ENCODE measurements at places on chromosomes 3 and 15. TPM values are rescaled to one million over a fixed set of nuclear protein-coding genes. Genes with fewer than 3 reads are reported as not detected.

- no peak for DNase-seq
These were observed 51.7 kb downstream of the HMCES start for GRCh38 chr3:129330409-129330808.

- no peak for DNase-seq
These were observed 78.6 kb downstream of the TRIM42 start for GRCh38 chr3:140756240-140757016.

DNA sequence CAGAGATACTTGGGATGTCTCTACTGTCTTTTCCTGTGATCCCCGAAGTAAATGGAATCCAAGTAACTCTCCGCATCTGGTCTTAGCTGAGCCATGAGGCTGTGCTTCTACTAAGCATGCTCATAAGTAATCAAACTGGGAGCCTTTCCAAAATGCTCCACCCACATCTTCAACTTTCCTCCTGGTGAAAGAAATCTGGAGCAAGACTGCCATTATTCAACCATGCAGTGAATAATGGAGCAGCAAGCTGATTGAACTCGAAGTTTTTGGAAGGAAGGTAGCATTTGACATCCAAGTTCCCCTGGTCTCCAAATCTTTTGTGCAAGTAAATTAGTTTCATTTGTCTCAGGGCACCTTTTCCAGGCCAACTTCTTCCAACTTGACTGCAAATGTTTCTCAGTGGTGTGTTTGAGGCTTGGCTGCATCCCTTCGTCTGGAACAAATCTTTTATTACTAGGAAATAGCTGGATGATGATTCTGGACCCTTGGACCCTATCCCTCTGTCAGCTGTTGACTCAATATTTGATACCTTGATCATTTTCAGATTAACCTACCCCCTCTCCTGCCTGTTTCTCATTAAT lies 19.4 kb downstream of the GXYLT2 start:
- DNase-seq = peak; percentile 70

DNA sequence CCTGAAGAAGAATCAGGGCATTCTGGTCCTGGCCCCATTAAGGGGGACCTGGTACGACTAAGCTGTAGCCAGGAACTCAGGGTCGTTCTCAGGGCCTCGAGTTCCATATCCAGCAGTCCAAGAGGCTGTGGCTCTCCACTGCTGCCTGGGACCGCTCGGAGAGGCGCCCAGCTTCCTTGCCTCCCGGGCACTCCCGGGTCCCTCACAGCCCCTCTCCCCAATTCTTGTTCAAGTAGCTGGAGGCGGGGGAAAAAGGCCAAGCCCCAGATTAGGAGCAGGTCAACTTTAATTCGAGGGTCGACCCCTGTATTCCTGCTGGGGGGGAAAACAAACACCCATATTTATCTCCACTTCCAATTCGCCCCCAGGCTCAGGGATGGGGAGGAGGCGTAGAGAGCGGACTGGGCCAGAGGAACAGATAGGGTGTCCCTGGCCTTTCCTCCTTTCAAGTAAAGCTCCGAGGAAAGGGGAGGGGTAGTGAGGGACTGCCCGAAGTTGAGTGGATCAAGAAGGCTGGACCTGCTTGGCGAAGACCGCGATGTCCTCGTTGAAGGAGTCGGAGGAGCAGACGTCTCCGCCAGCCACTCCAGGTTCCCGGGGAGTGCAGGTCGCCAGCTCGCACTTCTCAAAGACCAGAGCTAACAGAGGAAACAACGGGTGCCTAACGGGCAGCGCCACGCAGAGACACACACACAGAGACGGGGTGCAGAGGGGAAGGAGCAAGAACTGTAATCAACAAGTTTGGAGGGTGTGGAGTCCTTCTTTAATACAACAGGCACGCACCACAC lies 4.4 kb downstream of the MEIS2 start:
- peak; percentile 27 for DNase-seq

GRCh38 chr3:63473641-63474166 lies 178.8 kb upstream of the SNTN start:
- no peak for DNase-seq

DNA sequence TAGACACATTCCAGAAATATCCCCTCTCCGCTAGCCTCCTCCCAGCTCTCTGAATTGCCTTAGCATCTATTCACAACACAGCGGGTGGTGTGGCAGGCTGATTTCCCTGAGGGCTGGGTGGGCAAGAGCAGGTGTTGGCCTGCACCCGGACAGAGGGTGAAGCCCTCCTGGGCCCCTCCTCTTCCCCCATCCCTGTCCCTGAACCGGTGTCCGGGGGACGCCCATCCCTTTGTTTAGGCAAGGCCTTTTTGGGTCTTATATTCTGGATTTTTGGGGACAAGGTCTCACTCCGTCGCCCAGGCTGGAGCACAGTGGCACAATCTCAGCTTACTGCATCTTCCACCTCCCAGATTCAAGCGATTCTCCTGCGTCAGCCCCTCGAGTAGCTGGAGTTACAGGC lies 55.2 kb upstream of the KLHL25 start:
- no peak for DNase-seq

- DNase-seq = no peak
These were observed 240.2 kb downstream of the ADAMTS17 start for GRCh38 chr15:100101426-100102089.

DNA sequence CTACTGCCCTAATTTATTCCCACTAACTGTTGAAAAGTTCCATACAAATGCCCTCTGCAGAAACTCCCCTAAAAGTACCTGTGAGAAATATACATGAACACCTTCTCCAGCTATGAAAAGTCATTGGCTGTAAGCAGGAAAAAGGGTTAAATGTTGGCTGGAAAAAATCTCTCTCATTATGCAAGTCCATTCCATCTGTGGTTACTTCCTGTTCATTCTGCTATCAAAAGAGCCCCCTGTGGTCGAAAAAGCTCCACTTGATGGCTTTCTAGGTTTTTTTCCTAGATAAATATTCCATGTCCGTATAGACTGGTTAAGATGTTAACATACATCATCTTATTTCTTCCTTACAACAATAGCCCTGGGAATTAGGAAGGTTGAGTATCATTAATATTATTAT lies 56.2 kb upstream of the AKAP13 start:
- no peak for DNase-seq

GRCh38 chr3:11480663-11481298 lies 162.9 kb downstream of the VGLL4 start:
- peak; percentile 78 for DNase-seq

- DNase-seq = no peak
These were observed 14.6 kb upstream of the GPR160 start for GRCh38 chr3:170023165-170023564.

DNA sequence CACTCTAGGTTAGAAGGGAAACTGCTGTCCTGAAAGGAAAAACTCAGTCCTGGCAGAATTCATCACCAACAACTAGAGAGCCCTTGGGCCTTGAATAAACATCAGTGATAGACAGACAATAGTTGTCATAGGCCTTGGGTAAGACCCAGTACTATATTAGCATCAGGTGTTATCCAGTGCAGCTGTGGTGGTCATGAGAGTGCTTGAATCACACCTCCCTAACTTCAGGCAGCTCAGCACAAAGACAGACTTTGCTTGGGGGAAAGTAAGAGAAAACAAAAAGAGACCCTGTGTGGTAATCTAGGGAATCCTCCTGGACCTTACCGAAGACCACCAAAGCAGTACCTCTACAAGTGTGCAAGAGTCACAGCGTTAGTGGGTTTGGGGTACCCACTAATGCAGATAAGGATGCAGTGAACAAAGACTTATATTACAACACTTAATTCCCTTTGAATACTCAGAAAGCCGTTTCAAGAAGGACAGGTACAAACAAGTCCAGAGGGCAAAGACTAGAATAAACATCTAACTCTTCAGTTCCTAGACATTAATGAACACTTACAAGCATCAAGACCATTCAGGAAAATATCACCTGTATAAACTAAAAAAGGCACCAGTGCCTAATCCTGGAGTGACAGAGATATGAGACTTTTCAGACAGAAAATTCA lies 332.3 kb upstream of the EPHA3 start:
- no peak for DNase-seq

- no peak for DNase-seq
These were observed 84.4 kb downstream of the BTD start for GRCh38 chr3:15685927-15686326.

DNA sequence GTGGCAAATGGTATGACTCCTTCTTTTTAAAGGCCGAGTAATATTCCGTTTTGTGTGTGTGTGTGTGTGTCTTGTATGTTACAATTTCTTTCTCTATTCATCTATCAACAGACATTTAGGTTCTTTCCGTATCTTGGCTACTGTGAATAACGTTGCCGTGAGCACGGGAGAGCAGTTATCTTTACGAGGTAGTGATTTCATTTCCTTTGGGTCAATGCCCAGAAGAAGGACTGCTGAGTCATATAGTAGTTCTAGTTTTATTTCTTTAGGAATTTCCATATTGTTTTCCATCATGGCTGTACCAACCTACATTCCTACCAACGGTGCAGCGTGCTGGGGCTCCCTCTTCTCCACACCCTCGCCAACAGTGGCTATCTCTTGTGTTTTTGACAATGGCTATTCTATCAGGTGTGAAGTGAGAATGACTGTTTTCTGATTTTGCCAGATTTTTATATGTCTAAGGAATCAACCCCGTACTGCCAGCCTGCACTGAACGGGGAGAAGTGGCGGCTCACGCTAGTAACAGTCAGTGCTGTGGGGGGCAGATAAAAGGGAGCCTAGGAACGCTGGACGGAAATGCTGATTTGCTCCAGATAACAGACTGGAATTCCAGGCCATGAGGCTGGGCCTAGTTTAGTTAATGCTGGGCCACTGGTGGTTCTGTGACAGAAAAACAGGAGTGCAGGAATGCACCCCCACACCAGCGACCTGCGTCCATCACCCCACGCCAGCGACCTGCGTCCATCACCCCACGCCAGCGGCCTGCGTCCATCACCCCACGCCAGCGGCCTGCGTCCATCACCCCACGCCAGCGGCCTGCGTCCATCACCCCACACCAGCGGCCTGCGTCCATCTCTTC lies 168.1 kb downstream of the XXYLT1 start:
- DNase-seq = peak; percentile 47

- peak; percentile 17 for DNase-seq
These were observed 20.4 kb upstream of the SATB1 start for GRCh38 chr3:18445401-18446148.

- peak; percentile 20 for DNase-seq
These were observed 661.2 kb upstream of the NR2F2 start for GRCh38 chr15:95669146-95669922.

GRCh38 chr3:23663661-23664186 lies 142.0 kb upstream of the UBE2E1 start:
- DNase-seq = no peak

DNA sequence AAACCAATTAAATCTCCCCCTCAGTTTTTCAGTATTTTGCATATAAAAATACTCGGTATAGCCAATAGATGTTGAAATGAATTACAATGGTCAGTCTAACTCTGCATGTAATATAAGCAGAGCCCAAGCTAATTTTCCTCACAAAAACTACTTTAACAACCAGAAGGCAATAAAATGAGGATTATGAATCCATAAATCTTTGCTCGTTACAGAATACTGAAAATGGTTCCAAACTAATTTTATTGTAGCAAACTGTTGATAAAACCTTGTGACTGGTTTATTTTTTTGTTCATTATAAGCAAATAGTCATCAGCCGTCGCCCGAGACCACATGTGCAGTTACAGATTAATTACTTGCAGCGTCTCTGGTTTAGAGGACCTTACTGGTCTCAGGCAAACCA lies 183.2 kb downstream of the SSR3 start:
- DNase-seq = no peak

- no peak for DNase-seq
These were observed 453 bp upstream of the CCDC14 start for GRCh38 chr3:123961508-123961856.

GRCh38 chr3:123314359-123315270 lies 112.9 kb downstream of the SEC22A start:
- no peak for DNase-seq

DNA sequence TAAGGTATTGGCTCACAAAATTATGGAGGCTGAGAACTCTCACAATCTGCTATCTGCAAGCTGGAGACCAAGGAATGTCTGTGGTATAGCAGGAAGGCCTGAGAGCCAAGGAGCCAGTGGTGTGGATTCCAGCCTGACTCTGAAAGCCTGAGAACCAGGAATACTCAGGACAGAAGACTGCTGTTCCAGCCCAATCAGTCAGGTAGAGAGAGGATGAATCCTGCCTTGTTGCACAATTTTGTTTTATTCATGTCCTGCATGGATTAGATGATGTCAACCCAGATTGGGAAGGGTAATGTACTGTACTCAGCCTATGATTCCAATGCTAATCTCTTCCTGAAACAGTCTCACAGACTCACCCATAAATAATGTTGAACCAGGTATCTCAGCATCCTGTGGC lies 312.4 kb upstream of the KCNMB2 start:
- no peak for DNase-seq

DNA sequence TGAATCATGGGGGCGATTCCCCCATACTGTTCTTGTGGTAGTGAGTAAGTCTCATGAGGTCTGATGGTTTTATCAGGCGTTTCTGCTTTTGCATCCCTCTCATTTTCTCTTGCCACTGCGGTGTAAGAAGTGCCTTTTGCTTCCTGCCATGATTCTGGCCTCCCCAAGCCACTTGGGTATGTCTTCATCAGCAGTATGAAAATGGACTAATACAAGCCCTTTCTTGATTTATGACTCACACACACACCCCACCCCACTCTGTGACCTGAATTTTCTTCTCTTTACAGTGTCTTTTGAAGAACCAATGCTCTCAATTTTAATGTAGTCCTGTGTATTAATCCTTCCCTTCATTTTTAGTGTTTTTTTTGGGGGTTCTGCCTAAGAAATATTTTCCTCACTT lies 244.8 kb downstream of the PLCL2 start:
- no peak for DNase-seq

DNA sequence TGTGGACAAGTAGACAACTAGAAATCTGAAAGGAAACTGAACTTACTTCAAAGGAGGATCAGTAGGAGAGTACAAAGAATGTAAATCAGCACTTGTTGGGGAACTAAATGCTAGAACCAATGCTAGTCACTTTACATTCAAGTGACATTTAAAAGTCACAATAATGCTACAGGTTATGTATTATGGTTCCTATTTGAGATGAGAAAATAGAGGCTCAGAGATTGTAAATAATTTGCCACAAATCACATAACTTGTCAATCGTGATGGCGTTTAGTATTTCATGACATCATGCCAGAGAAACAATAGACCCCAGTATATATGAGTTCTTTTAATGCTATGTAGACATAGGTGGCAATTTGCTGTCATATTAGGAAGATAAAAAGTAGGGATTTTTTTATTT lies 467.8 kb upstream of the CBLB start:
- no peak for DNase-seq

- DNase-seq = no peak
These were observed 112.3 kb downstream of the WDR76 start for GRCh38 chr15:43939070-43939469.

DNA sequence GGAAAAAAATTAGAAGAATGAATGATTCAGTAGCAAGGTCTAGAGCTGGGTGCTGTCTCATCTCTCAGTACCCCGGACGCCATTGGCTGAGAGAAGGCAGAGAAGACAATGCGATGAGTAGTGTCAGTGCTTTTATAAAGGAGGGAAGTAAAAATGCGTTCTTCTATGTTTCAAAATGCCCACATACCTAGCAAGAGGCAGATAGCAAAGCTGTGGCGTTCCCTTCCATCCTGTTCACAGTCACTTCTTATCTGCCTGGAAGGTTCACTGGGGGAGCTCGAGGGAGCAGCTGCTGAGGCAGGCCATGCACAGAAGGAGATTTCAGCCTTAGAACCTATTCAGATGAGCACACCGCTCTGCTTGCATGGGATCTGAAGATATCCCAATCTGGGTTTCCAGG lies 234.0 kb downstream of the RPLP1 start:
- no peak for DNase-seq

Gene CCDC33
- 2.0 TPM for total RNA-seq

Gene RTP1
- not detected for total RNA-seq

Gene GPR160
- not detected for total RNA-seq

Gene ANKRD63
- total RNA-seq = 0.28 TPM

Gene CCR8
- total RNA-seq = not detected

Gene P2RY12
- 0.95 TPM for total RNA-seq

Gene IL17RC
- total RNA-seq = 9.7 TPM

All from uterus (tissue), 4 donors.